ENCODE measurements at places on chromosomes 5 and 9.

GRCh38 chr5:82164176-82164976, 113.8 kb downstream of the RPS23 start:
- DNase-seq = no peak

- DNase-seq = no peak
Observed at GRCh38 chr5:122358372-122358979, 46.4 kb downstream of the SNCAIP start.

DNA sequence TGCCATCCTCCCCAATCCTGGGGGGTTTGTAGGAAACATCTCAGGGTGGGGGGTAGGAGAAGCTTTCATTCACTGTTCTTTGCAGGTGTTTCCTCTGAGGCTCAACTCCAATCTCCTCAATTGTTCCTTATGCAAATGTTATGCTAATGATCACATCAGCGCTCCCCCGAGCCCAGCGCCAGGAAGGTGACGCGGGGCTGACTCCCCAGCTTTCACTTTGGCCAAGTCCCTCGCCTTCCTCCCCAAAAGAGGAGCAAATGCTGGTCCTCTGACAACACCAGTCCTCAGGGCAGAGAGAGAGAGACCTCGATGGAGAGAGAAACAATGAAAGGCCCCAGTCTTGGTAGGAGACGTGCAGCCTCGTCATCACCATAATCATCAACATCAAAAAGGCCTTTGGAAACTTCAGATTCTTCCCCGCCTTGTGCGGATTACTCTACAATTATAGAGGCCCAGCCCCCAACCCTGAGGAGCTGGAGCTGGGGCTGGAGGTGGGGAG, 39.1 kb downstream of the PCDH1 start:
- no peak for DNase-seq

DNA sequence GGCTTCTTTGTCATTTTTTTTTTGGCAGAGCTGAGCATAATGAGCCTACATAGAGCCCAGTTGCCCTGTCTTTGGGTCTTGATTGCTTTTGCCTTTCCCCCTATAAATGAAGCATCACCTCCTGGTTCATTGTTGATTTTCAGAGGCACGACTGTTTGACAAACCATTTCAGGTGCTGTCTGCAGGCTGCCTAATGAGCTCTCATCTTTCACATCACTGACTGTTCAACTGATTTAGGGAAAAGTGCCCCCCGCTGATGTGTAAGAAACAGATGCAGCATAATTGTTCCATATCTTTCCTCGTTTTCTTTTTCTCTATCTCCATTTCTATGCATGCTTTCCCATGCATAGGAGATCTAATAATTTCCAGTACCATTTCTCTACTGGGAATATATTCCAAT, 338.6 kb downstream of the TMEM38B start:
- no peak for DNase-seq

GRCh38 chr5:128667751-128668150, 129.7 kb upstream of the FBN2 start:
- DNase-seq = no peak

DNA sequence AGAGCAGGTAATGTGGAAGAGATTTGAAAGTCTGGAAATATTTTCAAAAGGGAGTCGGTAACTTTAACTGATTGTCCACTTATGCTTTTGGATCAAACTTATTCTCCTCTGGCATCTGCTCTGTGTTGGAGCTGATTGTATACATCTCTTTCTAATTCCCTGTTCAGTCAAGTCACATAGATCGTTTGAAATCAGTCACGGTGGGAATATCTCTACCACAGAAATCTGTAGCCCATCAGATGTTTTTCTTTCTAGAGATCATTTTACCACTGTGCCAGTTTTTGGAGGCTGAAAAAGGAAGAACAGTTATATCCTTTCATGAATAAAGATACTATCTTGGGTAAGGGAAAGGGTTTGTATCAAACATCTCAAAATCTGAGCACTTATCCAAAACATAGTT, 1853.3 kb downstream of the EFNA5 start:
- no peak for DNase-seq

DNA sequence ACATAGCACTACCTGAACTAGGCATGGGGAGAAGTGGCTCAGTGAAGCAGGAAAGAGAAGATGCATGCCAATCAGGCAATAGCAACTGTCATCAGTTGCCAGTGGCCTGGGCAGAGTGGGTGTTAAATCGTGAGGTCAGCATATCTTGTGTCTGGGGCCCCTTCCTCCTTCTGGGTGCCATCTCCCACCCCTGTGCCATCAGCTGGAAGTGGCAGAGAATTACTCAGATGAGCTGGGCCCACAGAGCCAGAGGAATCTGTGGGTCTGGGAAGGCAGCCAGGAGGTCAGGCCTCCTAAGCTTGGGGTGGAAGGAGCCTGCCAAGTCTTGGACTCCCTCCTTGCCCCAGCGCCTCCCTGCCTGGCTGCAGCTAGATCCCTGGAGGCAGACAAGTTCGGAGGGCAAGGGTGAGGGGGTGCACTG, 66.5 kb downstream of the GALNT12 start:
- no peak for DNase-seq

DNA sequence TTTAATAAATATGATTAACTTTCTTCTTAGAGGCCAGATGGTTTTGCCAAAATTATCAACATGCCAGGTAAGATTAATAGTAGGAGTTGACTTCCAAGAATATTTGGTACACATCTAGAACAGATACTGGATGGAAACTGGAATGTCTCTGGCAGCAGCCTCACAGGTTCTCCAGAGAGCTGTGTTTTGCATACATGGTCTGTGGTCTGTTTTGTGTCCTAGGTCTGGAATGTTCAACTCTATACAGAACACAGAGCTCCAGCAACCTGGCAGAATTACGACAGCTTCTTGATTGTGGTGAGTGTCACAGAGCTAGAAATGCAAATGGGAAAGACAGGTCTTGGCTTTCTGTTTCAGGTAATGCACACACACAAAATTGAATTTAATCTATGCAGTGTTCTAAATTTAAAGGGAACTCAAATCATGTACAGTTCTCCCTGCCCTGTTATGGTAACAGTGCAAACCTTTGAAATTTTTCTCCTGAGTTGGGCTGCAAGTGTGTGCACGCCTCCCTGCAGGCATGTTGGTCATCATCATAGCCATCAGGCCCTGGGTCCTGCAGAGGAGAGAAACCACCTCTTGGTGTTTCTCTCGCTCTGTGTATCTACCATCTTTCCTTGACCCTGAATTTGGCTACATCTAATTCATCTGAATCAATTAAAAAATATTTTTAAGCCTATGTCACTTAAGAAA, 58.3 kb downstream of the PIK3R1 start:
- DNase-seq = no peak

DNA sequence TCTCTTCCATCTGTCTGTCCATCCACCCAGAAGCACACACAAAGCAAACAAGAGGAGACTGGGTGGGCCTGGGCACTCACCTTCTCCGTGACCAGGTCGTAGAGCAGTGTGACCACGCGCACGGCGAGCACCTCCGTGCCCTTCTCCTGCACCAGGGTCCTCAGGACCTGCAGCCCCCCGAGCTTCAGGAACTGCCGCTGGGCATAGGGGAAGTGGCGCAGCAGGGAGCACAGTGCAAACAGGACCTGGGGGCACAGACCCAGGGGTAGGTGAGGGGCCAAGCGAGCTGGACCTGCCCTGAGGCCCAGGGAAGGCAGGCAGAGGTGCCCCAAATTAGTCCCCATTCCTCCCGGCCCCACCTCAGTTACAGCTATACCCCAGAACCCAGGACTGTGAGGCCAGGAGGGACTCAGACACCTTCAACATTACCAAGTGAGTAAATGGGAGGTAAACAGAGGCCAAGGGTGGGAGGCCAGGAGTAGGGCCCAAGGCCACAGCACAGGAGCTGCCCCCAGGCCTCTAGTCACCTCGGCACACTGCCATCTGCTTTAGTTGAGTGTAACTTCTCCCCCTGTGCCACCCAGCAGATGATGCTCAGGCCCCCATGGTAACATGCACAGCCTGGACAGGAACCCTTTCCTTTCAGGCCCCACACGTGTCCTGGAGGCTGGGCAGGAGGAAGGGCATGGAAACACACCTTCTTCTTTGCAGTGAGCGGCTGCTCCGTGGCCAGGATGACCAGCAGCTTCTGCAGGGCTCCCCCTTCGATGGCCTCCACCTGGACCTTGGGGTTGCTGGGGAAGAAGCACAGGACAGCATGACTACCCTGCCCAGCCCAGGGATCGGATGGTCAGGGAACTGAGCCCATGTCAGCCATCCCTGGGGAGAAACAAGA, 76.2 kb upstream of the LRRTM2 start:
- no peak for DNase-seq

- DNase-seq = no peak
Observed at GRCh38 chr5:159550951-159551350, 220.7 kb upstream of the IL12B start.

DNA sequence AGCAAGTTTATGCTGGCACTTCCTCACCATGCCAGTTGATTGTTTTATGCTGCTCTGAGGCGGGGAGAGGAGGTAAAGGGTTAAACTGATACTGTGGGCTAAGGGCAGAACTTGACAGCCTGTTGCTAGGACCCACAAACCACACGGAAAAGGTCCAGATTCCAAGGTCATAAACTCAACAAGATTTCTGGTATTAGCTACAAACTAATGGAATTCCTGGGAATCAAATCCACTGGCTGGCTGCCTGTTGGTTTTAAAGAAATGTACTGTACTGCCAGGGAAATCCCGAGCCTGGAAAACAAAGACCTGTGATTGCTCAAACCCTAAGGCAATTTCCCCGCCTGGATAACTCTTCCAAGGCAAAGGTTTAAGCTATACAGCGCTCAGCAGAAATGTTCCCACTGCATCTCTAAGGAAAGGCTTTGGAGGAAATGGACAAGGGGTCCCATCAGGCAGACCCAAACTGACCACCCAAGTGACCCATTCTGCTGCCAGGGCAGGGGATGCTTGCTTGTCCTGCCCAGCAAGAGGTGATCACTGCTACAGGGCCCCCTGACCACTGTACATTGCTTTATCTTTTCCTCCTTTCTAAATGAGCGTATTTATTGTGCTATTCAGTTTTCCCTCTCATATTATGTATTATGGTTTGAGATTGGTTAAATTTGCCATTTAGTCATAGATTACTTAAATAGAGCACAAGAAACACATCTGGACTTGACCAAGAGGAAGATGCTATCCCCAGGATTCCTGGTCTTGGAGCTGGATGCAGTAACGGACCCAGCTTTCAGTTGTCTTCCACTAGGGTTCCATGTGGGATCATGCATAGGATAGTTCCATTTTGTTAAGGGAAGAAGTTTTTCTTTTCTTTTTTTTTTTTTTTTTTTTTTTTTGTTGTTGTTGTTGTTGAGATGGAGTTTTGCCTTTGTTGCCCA, 124.3 kb downstream of the SUSD1 start:
- DNase-seq = no peak

DNA sequence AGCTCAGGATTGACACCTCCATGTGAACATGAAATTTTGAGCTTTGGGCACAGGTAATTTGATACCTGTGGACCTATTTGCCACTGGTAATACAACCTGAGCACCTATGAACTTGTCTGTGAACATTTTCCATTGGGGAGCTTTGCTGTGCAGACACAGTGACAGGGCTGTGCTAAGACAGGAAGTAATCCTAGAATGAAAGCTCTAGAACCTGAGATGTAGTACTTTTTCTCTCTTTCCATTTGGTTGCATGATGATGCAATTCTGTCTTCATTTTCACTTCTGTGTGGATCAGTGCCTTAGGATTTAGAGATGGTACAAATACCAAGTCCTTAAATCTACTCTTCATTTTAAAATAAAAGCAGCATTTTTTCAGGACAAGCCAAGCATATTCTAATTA, 216.9 kb downstream of the NR3C1 start:
- DNase-seq = no peak

GRCh38 chr9:13809401-13809800, 504.5 kb downstream of the NFIB start:
- no peak for DNase-seq

GRCh38 chr9:99399474-99399873, 177.4 kb downstream of the SEC61B start:
- no peak for DNase-seq

DNA sequence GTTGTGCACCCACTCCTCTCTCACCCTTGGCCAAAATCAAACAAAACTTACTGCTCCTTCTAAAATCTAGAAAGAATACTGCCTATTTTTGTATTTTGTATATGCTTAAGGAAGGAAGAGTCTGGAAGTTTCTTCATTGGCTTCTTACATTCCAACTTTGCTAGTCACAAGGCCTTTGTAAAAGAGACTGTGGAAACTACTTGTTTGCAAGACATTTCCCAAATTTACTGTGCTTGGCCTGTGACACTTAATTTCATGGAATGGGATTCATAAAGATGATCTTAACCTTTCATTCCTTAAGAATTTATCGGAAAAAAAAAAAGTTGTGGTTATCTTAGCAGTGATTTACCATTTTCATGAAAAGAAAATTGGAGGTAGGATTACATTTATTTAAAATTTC, 208.9 kb downstream of the VPS13A start:
- no peak for DNase-seq

DNA sequence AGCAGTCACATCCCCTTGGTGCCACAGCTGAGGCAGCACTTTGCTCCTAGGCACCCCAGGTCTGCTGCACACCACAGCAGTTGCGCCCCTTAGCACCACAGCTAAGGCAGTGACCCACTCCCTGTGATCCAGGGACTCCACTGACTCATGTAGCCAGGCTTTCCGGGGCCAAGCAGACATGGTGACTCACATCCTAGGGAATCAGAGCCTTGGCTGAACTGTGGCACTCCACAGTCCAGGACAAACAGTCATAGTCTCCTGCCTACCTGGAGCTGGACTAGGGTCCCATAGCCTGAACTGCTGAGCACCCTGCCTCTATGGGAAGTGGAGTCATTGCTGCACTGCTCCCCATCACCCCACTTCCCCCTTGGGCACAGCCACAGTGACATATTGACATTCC, 338.7 kb downstream of the NPR3 start:
- no peak for DNase-seq

DNA sequence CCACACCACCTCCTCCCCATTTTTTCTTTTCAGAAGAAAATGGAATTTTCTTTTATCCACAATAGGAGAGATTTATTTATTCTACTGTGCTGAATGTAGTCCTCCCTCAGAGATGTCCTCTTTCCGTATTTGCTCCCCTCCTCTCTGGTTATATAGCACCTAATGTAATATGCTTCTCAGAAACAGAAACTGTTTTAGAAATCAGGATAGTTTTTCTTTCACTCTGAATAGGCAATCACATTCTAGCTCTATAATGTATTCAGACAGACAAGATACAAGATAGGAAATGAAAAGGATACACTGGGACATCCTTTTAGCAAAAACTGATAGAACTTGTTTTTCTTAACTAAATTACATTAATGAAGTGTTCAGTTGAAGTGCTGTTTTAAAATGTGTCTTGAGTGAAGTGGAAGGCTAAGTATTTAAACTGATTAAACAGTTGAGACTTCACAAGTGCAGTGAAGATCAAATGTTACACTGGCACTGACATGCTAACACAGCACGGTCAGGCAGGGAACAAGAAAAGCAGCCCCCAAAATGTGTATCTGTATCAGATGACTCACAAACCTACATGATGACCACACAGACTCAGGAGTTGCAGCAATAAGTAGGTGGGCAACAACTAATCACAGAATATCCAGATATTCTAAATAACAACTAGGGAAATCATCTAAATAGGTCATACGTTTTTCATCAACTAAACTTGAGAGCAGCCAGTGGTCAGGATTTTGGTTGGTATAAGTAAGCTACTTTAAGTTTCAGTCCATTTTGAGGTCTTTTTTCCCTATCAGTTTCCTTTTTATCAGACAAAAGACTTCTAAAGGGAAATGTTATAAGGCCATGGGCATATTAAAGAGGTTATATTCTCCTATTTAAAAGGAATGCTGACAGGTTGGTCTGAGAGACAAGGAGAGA, 260.4 kb downstream of the MLLT3 start:
- no peak for DNase-seq

GRCh38 chr9:33125871-33126823, 41.0 kb downstream of the B4GALT1 start:
- DNase-seq = no peak

GRCh38 chr5:136729901-136730355, 364.6 kb upstream of the TRPC7 start:
- no peak for DNase-seq

- DNase-seq = no peak
Observed at GRCh38 chr5:67297376-67297775, 100.8 kb upstream of the CD180 start.

Data from CD8-positive, alpha-beta T cell (primary cell).